Ovary (tissue), 10 donors: ENCODE measurements at places on chromosomes 4 and X. TPM values are rescaled to one million over a fixed set of nuclear protein-coding genes. Genes with fewer than 3 reads are reported as not detected.

The USP17L30 gene
- not detected for polyA plus RNA-seq

DNA sequence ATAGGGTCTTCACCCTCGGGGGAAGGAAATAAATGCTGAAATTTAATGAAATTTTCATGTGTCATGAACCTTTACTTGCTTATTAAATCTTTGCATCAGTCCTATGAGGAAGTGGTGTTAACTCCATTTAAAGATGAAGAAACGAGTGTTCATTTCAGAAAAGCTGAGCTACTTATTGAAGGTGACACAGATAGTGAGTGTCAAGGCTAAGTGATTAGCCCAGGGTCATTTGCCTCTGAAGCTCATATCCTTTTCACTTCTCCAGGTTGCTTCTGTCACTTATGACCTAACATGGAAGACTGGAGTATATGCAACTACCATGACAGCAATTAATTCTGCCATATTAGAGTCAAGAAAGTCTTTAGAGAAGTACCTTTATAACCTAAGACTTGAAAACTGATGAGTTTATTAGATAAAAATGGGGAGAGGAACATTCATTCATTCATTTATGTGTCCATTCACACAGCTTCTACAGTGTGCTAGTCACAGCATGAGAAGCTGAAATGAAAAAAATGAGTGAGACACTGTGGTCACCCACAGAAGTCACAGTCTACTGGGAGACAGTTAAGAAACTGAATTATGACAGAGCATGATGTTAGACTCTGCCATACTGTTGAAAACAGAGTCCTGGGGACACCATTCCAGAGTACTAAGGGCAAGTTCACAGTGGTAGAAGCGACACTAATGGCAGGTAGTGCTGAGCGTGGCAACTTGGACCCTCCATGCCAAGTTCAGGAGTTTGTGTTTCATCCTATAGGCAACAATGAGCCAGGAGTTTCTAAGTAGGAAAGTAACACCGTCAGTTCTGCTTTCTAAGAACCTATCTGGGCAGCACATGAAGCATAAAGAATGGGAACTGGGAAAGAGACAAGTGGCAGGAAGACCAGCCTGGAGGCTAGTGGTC is 21.3 kb downstream of the ALPK1 start:
- no peak overlapping the region for H3K4me3 ChIP-seq
- H3K27ac ChIP-seq = no peak overlapping the region
- no peaks in the 10 kb centered on the region for H3K27me3 ChIP-seq
- no peaks in the 10 kb centered on the region for H3K36me3 ChIP-seq

DNA sequence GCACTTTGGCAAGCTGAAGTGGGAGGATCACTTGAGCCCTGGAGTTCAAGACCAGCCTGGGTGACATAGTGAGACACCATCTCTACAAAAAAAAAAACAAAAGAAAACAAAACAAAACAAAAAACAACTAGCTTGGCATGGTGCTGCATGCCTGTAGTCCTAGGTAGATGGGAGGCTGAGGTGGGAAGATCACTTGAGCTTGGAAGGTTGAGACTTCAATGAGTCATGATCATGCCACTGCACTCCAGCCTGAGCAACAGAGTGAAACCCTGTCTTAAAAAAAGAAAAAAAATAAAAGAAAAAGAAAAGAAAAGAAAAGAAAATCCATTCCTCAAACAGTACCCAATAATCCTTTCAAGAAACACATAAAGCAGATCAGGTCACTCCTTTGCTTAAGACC is 14.9 kb upstream of the ERCC6L start:
- no peaks in the 10 kb centered on the region for H3K27me3 ChIP-seq
- H3K4me1 ChIP-seq = no peaks in the 10 kb centered on the region
- no peak overlapping the region for H3K4me3 ChIP-seq
- no peak overlapping the region for H3K27ac ChIP-seq

DNA sequence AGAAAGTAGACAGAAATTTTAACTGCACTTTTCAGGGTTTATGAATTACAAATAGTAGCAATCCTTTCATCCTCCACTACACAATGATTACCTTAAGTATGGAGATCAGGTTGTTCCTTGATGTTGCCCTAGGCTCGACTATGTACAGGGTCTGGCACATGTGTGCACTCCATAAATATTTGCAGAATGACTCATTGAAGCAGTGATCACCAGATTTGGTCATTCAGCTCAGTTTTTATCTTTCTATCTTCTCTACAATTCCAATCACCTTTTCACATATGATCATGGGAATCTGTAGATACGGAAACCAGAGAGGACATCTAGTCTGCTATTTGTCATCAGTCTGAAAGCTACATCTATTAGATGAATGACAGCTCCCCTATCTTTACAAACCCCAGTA is 171.7 kb upstream of the HCCS start:
- no peak overlapping the region for H3K27ac ChIP-seq
- H3K4me1 ChIP-seq = no peaks in the 10 kb centered on the region
- DNase-seq = no peak
- no peaks in the 10 kb centered on the region for H3K27me3 ChIP-seq
- H3K36me3 ChIP-seq = no peaks in the 10 kb centered on the region
- H3K4me3 ChIP-seq = no peak overlapping the region

DNA sequence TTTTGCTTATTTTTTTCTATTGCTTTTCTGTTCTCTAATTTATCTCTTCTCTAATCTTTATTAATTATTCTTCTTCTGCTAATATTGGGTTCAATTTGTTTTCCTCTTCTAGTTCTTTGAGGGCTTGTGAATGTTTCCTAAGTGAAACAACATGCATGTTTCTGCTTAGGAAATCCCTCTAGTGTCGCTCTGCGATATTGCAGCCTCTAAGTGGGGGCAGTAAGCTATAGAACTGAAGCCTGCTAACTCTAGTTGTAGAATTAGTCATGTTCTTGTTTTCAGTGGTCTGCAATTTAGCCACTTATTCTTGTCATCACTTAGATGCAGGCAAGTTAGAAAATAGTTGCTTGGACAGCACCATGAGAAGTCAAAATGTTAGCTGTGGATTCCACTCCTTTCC is 222.6 kb downstream of the SPIN4 start:
- H3K27me3 ChIP-seq = no peaks in the 10 kb centered on the region
- no peak overlapping the region for H3K4me3 ChIP-seq
- no peaks in the 10 kb centered on the region for H3K4me1 ChIP-seq
- H3K36me3 ChIP-seq = no peaks in the 10 kb centered on the region
- DNase-seq = no peak
- no peak overlapping the region for H3K27ac ChIP-seq

- no peak for DNase-seq
- H3K27ac ChIP-seq = no peak overlapping the region
- H3K4me3 ChIP-seq = no peak overlapping the region
- H3K27me3 ChIP-seq = no peaks in the 10 kb centered on the region
- H3K36me3 ChIP-seq = no peaks in the 10 kb centered on the region
- H3K4me1 ChIP-seq = no peaks in the 10 kb centered on the region
Observed at GRCh38 chrX:120672841-120673530, 43.1 kb upstream of the C1GALT1C1 start.

DNA sequence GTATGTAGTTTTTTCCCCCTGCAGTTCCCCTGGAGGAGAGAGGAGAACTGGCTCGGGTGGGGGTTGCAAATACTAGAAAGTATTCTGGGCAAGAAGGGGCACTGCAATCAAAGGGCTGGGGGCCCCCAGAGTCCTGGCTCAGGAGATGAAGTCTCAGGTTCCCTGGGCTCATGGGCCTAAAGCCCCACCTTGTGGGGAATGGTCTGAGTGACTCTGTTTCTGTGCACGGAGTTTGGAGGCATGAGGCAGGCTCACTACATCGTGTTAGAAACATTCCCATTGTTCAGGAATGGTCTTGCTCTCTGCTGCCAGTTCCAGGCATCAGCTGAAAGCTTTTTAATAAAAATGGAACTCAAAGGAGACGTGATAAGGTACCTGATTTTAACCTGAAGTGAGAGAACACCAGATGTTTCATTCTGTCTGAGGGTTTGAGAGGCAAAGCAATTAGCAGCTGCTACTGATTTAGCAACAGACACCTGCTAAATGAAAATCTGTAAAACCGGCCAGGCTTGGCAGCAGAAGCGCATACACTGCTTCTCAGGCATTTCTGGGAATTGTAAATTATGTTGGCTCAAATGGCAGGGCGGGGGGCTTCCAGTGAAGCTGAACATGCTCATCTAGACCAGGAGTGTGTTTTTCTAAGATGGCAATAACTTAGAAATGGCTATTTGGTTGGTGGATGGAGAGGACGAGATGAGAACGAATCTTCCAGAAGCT is 122.7 kb downstream of the TMEM164 start:
- H3K4me3 ChIP-seq = no peak overlapping the region
- no peaks in the 10 kb centered on the region for H3K27me3 ChIP-seq
- no peaks in the 10 kb centered on the region for H3K36me3 ChIP-seq
- no peaks in the 10 kb centered on the region for H3K4me1 ChIP-seq
- DNase-seq = no peak

The UPF3B gene
- 11.1 TPM for polyA plus RNA-seq

- H3K4me1 ChIP-seq = no peaks in the 10 kb centered on the region
- no peak overlapping the region for H3K27ac ChIP-seq
- no peaks in the 10 kb centered on the region for H3K27me3 ChIP-seq
Observed at GRCh38 chrX:67346667-67347066, 197.2 kb upstream of the AR start.

The MAGIX gene
- polyA plus RNA-seq = 0.32 TPM

The MTCP1 gene
- 14.0 TPM for polyA plus RNA-seq

DNA sequence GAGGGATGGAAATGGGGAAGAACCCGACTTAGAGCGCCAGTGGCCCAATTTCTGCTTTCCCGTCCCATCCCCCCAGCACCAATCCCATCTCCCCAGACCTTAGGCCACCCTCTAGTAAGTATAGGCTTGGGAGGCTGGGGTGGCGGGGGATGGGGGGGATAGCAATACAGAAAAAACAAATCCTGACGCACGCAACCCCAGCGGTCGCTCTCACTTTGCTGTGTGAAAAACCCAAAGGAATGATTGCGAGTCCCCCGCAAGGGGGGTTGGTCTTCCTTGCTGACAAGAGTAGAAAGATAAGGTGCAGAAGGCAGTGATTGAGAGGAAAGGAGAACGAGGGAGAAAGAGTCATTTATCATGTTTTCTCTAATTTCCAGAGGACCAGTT is 863 bp downstream of the CPE start:
- H3K36me3 ChIP-seq = no peaks in the 10 kb centered on the region
- peak overlapping the region; percentile 47 for H3K27ac ChIP-seq
- H3K27me3 ChIP-seq = no peaks in the 10 kb centered on the region
- DNase-seq = peak; percentile 34
